Neural crest cell (in vitro differentiated cells): ENCODE measurements at places on chromosomes 6 and 20.
A peak's percentile ranks its signal among the peaks of the same experiment; 100 is the strongest.

DNA sequence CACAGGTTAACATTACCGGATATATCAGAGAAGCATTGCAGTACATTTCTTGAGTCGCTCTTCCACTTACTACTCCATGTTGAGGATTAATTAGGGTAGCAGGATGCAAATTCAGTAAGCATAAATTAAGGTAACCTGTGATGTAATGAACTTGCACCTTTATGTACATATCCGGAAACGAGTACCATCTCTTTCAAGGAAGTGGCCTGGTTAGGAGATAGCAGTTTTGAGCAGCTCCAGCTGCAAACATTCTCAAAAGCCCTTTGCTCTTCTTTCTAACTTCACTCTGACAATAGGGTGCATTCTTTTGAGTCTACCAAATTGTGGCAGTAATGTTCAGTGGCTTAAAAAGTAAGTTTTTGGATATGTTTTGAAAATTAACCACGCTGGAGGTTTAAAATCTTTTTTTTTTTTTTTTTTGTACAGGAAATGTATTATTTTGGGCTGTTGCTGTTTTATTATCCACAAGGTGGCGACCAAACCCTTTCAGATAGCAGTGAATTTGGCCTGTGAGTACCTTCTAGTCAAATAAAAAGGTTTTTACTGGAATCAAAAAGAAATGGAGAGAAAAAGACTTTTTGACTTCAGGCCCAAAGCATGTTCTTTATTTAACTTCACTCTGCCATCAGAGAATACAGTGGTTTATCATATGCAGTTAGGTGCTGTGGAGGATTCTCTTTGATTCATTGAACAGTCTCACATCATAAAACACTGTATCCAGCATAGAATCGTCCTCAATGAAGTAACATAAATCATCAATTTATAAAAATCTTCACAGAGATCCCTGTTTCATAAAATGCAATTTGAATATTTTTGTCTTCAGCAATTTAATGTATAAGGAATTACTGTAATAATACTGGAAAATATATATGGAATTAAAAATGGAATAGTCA lies 8.9 kb downstream of the FAM217B start:
- DNase-seq = peak; percentile 14

DNA sequence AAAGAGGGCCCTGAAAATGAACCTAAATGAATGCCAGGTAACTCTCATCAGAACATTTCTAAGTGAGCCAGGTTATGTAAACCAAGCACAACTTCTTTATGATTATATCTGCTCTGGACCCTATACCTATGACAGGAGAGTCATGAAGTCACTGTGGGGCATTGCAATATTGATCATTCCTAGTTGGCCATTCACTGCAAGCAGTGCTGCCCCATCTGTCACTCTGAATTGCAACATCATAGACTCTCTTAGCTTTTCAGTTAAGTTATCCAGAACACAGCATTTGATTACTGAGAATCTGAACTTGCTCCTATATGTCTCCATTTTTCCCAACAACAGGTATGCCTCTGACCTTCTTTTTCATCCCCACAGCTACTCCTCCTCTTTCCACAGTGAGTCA lies 3.3 kb downstream of the COL21A1 start:
- DNase-seq = no peak

- no peak for DNase-seq
Observed at GRCh38 chr6:38024908-38025307, 205.4 kb downstream of the ZFAND3 start.

- DNase-seq = no peak
Observed at GRCh38 chr6:113623129-113623528, 234.0 kb upstream of the MARCKS start.

- DNase-seq = no peak
Observed at GRCh38 chr20:53655625-53656292, 62.1 kb upstream of the ZNF217 start.

GRCh38 chr20:32440069-32440757 lies 82.1 kb downstream of the ASXL1 start:
- no peak for DNase-seq

GRCh38 chr20:35174458-35175216 lies 2.8 kb downstream of the PROCR start:
- no peak for DNase-seq

GRCh38 chr6:4682431-4683097 lies 93.6 kb upstream of the CDYL start:
- no peak for DNase-seq

- DNase-seq = no peak
Observed at GRCh38 chr6:109961611-109962041, 16.5 kb upstream of the GPR6 start.

GRCh38 chr20:58010186-58010585 lies 218.3 kb downstream of the ANKRD60 start:
- no peak for DNase-seq

DNA sequence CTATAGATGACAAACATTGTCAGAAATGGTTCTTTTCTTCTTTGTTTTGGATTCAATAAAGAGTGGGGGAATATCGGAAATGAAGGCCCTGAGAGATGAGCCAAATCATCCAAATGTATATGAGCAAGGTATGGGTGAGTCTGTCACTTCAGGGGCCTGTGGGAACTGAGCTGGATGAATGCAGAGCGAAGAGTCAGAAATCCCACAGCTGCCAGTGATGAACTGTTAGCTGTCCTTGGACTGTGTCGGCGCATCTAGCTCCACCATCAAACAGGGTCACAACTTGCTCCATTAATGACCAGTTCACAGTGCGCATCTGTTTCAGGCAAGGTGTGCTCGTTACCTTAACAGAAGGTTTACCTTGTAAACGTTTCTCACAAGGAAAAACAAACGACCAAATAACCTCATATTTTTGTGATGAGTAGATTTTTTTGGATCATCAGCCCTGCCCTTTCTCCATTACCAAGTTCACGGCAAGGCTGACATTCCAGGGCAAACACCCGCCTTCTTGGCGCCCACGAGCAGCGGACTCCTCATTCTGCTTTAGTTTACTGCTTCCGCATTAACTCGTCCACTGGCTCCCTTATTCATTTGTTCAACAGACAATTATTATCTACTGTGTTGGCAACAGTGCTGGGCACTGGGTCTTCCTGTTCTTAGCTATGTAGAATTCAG lies 15.0 kb upstream of the CCN6 start:
- DNase-seq = no peak

- DNase-seq = no peak
Observed at GRCh38 chr6:123859291-123859690, 55.6 kb downstream of the NKAIN2 start.

DNA sequence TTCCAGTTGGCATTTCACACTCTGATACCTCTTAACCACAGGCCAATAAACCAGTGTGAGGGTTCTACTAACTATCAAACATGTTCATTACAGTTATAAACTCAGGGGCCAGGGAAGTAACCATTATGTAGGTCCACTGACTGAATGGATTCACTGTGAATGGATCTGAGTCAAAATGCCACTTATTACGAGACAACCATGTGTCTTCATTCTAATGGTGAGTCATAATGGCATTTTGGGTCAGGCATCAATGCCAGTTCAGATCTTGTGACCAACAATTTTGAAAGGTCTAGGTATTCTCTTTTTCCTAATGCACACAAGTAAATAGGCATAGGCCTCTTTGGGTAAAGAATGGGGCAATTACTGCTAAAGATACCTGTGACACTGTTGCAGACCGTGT lies 112.2 kb upstream of the HEY2 start:
- DNase-seq = no peak

DNA sequence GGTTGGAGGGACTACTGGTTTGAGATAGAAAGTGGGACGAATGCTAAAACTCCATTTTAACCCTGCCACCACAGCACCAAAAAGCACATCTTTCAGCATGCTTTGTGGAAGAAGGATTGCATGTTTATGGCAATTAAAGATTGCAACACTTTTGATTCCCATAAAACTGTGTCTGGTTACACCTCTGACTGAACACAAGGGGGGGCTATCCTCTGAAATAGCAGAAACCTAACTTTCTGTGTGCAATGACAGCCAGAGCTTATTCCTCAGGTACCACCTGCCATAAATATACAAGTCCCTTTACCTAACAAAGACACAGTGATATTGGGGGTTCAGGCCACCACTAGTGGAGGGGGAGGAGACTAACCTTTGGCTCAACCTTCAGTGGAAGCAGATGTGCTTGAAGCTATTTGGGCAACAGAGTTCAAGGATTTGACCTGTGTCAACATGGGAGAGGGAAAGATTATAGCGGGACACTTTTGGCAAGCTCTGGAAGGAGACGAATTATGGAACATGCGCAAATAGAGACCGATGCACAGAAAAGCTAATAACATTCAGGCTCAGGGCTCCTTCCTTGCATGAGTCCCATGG lies 9.6 kb upstream of the PLG start:
- no peak for DNase-seq

DNA sequence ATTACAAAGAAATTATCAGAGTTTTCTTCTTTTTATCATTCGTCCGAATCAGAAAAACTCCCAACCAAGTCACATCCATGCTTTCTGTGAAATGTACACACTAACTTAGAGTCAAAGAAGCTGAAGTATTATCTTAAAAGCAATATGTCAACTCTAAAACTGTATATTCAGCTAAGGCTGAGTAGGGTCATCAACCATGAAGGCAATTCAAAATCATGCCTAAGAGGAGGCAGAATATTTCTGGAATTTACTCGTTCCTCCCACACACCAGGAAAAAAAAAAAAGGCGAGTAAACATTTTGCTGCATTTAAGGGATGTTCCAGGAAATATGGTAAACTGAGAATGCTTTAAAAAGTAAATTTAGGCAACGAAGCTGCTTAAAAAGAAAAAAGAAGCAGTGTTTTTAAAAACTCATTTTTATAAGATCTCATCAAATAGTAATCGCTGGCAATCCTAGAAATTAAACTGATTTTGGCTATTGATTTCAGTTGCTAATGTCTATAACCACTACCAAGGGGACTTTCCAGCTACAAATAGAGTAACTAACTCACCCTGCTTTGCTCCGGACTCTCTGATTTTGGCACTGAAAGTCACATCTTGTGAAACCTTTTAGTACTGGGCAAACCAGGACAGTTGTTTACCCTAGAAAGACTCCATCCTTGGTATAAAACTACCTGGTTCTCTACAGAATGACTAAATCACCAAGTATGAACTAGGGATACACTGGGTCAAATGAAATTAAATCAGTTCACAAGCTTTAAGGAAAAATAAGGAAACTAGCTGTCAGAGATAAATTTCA lies 82.8 kb downstream of the MBOAT1 start:
- DNase-seq = no peak

- no peak for DNase-seq
Observed at GRCh38 chr6:25016014-25016720, 80.4 kb upstream of the RIPOR2 start.

GRCh38 chr6:170050591-170051041 lies 240.3 kb downstream of the DLL1 start:
- no peak for DNase-seq

DNA sequence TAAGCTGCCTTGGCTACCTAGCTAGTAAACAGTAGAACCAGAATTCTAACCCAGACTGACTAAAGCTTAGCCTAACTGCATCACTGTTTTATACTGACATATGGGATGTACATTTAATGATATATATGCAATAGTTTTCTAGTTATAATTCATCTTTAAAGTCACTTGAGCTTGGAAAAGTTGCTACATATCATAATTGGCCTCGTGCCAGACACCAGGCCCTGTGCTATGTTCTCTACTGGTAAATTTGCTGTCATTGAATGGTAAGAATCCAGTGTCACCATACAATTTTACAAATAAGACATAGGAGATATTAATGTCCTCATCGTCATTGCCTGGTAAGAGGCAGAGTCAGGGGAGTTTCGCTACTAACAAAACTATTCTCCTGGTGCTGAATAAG lies 396.8 kb downstream of the CDKAL1 start:
- no peak for DNase-seq

DNA sequence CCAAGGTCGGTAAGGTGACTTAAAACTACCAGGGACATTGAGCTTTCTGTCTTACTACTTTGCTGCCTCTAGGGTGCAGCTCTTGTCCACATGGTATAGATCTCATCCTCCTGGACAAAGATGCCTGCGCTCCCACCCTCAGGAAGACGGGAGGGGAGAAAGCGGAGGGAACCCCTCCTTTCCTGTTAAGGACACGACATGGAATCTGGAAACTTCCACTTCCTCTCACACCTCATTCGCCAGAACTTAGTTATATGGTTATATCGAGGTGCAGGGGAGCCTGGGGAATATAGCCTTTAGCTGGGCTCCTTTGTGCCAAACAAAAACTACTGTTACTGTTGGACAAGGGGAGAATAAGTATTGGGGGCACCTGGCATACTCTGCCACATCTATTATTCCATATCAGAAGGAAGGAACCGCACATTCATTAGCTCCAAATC lies 224.3 kb upstream of the TSHZ2 start:
- no peak for DNase-seq

DNA sequence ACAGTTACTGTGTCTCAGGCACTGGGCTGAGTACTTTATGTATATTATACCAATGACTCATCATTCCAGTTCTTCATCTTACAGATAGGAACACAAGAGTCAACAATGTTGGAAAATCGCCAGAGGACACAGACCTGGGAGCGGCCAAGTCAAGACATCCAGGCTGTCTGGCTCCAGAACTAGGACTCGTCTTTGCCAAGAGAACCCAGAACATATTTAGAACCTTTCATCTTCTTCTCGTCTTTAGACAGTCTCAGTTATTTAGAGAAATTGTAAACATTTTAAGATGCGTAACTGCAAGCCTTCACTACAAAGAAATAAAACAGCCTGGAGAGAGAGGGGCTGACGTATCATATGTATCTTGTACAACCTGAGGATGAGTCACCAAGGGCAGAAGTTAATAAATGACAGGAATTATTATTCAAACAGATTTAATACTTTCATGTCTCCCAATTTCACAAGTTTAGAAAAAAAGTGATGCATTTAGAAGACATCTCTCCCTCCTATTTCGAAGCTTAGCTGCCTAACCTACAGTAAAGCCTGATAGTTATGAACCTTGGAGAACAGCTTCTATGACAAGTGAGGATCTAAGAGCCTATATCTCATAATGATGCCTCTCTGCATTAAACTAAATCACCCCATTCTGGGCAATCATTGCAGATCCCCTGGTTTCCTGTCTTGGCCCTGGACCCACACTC lies 43.4 kb downstream of the SLC22A3 start:
- DNase-seq = no peak

- DNase-seq = no peak
Observed at GRCh38 chr20:40592941-40593340, 96.1 kb downstream of the MAFB start.

GRCh38 chr6:167965592-167966539 lies 31.6 kb upstream of the KIF25 start:
- no peak for DNase-seq

GRCh38 chr6:118787724-118788423 lies 106.1 kb upstream of the ASF1A start:
- DNase-seq = no peak

DNA sequence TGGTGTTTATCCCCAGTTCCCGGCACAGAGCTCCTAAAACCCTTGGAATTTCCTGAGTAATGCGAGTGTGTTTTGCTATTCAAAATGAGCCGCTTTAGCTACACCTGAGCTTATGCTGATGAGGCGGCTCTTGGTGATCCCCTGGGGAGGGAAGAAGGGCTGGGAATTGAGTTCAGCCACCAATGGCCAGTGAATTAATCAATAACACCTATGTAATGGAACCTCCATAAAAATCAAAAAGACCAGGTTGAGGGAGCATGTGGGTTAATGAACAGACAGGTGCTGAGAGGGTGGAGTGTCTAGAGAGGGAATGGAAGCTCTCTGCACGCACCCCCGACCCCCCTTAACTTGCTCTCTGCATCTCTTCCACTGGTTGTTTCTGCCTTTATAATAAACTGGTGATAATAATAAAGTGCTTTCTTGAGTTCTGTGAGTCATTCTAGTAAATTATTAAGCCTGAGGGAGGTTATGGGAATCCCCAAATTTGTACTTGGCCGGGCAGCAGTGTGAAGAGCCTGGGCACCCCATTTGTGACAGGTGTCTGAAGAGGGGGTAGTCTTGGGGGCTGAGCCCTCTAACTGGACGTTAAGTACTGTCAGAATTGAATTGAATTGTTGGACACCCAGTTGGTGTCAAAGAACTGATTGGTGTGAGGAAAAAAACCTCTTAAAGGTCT lies 24.6 kb upstream of the SERPINB1 start:
- no peak for DNase-seq
